ENCODE measurements at places on chromosomes 3 and 15.

GRCh38 chr15:47363653-47364052, 353.7 kb upstream of the SEMA6D start:
- DNase-seq = no peak

GRCh38 chr3:182516597-182517336, 276.5 kb upstream of the ATP11B start:
- DNase-seq = no peak

GRCh38 chr15:27084844-27085243, 113.9 kb downstream of the GABRG3 start:
- DNase-seq = no peak

GRCh38 chr3:53181024-53181371, 20.0 kb downstream of the PRKCD start:
- no peak for DNase-seq

DNA sequence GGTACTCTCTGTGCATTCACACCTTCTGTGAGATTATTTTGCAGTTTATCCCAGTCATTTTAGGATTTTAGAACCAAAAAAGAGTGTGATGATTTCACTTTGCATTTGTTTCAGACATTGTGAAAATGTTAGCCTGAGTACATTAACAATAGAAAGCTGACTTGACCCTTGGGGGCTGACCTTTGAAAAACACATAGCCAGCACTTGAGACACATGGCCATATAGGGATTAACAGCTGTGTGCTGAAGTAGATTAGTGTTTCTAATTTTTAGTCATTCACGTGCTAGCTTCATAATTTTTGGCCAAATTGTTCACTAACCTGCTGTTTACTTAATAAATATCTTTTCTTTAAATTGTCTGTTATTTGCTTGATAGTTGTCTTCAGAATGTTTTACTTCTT, 3.5 kb downstream of the FEM1B start:
- DNase-seq = no peak

- peak; percentile 17 for DNase-seq
Observed at GRCh38 chr3:176633511-176633910, 563.8 kb downstream of the TBL1XR1 start.

GRCh38 chr3:132561003-132561402, 36.1 kb upstream of the ACKR4 start:
- DNase-seq = no peak

All from Calu3 (cell line).